GM12878 (cell line): ENCODE measurements at places on chromosomes 3 and 15. TPM values are rescaled to one million over a fixed set of nuclear protein-coding genes. Genes with fewer than 3 reads are reported as not detected.

DNA sequence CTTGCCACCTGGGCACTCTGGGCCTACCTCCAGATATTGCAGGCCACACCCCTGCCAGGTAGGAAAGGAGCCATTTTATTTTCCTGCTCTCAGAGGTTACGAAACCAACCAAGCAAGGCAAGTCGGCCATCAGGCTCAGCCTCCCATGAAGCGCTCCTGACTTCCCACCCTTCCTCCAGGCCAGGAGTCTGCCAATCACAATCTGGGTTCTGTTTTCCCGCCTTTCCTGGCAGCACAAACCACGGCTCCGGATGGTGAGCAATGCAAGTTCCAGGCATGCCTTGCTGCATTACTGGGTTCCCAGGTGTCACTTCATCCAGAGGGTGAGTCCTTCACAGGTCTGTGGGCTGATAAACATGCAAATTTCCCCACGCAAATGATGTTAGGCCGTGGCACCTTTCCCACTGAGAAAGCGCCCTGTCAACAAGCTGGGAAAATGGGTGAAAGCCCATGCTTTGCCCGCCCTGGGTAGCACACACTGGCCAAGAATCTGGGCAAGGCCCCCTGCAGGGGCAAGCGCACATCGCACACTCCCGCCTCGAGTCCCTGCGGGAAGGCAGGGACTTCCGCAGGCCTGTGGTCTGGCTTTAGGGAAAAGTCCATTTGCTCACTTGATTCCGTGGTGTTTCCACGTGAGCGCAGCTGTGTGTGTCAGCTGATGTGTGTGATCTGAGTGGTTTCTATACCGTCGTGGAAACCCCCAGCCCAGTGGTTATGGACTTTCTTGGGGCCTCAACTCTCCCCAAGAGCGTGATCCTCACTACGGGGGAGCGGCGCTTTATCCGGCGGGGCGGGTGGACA is 61.6 kb upstream of the RYK start:
- no peaks in the 10 kb centered on the region for H3K4me1 ChIP-seq
- no peak overlapping the region for H3K27ac ChIP-seq
- no peaks in the 10 kb centered on the region for H3K36me3 ChIP-seq
- H3K4me3 ChIP-seq, result no peak overlapping the region
- no peak for DNase-seq
- H3K27me3 ChIP-seq, result peaks cover 7% of the 10 kb centered on the region

GRCh38 chr3:105364128-105364527 is 2.6 kb upstream of the ALCAM start:
- no peaks in the 10 kb centered on the region for H3K36me3 ChIP-seq
- H3K27me3 ChIP-seq, result no peaks in the 10 kb centered on the region
- H3K27ac ChIP-seq, result no peak overlapping the region
- no peak for DNase-seq
- no peaks in the 10 kb centered on the region for H3K4me1 ChIP-seq

DNA sequence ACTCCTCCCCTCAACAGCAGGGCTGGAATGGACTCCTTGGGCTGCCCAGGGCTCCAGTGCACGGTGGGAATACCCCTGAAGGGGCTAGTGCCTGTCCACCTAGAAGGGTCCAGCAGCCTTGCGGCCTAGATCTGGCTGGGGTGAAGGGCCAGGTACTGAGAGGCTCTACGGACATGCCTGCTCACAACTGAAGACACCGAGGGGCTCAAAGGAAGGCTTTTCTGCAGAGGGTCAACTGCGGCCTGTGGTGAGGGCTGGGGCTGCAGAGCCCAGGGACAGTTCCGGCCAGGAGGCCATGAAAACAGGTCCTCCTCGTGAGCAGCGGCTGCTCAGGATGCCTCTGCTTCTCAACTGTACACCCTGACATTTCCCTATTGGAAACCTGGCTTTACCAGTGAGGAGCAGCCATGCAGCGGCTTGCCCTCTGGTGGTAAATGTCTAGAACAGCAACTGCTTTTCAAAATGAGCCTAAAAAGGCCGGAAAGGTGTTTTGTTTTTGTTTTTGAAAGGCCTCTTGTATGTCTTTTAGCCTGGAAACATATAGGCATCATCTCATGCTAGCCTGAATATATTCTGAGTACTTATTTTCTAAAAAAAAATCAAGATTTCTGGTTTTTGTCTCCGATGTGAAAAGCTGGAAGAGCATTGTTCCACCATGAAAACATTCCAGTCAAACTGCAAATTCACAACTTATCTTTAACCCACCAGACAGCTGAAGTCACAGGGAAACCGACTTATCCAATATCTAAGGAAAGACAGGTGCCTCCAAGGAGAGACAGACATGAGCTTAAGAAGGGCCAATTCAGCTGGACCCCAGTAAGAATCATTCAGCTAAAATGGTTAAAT is 163.4 kb downstream of the KLF13 start:
- H3K4me3 ChIP-seq, result no peak overlapping the region
- DNase-seq, result no peak
- H3K36me3 ChIP-seq, result no peaks in the 10 kb centered on the region
- no peaks in the 10 kb centered on the region for H3K27me3 ChIP-seq
- no peak overlapping the region for H3K27ac ChIP-seq
- peaks cover 18% of the 10 kb centered on the region for H3K4me1 ChIP-seq

TRIM42 gene
- total RNA-seq, result not detected in 2 replicates
